NCI-H1694 (cell line): ENCODE measurements at places on chromosomes 5 and 9.

- no peak for DNase-seq
Observed at GRCh38 chr5:102981957-102982635, 137.8 kb downstream of the GIN1 start.

DNA sequence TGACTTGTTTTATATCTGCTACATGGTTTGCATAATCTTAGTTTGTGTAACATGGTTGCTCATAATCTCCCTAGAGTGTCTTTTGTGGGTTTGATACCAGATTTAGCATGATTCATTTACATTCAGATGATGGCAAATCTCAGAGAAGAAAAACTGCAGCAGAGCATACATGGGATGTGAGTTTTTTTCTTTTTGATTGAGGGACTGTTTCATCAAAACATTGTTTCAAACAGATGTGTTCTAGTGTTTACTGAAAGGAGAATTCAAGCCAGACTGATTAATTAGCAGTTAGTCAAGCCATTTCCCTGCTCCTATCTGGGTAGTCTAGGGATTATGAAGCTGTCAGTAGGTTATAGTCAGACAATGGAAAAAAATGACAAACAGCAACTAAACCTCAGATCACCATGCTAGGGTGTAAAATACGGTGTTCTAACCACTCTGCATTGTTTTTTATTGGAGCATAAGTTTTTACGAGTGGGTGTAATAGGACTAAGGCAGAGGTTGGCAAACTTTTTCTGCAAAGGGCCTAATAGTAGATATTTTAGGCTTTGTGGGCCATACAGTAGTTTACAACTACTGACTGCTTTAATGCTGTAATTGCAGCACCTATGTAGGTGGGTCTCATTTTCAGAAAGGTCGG lies 10.5 kb upstream of the GDNF start:
- no peak for DNase-seq

DNA sequence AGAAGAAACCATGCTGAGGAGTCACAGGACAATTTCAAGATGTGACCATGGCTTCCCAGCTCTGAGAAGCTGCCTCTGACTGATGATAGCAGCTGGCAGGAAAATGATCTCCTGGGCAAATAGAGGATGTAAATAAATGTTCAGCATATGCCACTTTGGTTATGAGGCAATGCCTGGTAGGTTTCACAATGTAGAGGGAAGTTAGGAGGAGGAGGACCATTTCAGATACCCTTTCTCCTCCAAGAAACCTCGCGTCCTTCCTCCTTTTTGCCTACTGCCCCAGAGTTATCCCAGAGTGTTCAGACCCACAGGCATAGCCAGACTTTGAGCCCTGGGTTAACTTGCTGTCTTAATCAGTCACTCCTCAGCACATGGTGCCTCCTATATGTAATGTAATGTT lies 541.6 kb upstream of the DAP start:
- no peak for DNase-seq

DNA sequence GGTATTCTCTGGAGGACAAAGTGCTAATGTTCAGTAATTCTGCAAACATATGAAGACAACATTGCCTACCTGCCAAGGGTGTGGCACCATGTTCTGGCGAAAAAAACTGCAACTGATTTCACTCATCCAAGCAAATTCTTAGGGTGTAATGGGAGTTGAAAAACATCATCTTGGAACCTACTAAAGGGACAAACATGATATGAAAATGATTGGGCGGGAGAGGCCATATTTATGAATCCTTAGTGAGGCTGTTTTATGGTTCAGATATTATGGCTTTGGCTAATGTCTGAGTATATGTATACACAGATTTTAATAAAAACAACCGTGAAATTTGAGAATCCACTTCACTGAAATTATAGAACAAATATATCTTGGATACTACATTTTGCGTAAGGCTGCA lies 225.7 kb downstream of the ARL15 start:
- no peak for DNase-seq

- DNase-seq, result no peak
Observed at GRCh38 chr9:93996367-93996766, 41.2 kb upstream of the BARX1 start.

- no peak for DNase-seq
Observed at GRCh38 chr5:32259033-32259432, 53.7 kb downstream of the MTMR12 start.

DNA sequence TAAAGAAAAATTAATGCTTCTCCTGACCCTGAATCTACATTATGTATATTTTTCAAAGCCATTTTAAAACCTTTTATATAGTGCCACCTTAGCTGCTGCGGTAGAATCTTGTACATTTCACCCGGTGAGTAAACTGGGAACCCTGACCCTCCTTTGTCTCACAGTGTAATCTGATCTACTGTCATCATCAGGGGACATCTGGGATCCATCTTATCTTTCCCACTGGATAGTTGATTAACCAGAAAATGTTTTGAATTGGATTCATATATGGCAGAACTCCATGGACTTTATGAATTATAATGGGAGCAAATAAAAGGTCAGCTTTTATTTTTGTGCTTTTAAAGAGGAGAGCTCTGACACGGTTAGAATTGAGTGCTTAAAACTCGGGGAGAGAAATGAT lies 95.0 kb downstream of the ADAMTSL1 start:
- DNase-seq, result no peak

- no peak for DNase-seq
Observed at GRCh38 chr5:149635394-149635793, 54.1 kb downstream of the ARHGEF37 start.

- no peak for DNase-seq
Observed at GRCh38 chr9:114093761-114094505, 5.2 kb downstream of the KIF12 start.

DNA sequence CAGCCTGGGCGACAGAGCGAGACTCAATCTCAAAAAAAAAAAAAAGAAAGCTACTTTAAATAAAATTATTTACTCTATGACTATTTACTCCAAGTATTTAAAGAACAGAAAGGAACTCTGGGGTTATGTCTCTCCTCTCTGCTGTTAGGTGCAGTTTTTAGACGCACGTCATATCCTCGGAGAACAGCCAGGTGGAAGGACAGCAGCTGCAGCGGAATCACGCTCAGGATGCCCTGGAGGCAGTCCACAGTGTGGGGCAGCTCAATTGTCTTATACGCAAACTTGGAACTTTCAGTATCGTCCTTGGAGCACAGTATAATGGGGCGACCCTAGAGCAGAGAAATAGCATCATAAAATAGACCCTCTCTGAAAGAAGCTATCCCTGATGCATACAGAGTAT lies 10.4 kb upstream of the MAPK9 start:
- DNase-seq, result no peak

DNA sequence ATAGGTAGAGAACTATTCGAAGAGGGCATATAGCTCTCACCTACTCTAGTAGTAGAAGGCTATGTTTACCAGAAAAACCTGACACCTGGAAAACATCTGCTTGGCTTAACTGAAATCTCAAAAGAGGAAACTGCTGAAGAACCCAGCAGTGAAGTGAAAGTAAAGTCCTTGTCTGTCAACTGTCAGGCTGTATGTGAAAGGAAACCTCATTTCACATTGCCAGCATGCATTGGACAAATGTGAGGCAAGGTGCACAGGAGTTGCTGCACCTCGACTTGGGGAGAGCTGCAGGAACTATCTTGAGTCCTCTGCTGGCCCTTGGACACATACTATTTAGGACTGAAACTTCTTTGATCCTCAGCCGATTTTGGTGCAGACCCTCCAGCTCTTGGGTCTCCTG lies 53.3 kb downstream of the NREP start:
- no peak for DNase-seq

DNA sequence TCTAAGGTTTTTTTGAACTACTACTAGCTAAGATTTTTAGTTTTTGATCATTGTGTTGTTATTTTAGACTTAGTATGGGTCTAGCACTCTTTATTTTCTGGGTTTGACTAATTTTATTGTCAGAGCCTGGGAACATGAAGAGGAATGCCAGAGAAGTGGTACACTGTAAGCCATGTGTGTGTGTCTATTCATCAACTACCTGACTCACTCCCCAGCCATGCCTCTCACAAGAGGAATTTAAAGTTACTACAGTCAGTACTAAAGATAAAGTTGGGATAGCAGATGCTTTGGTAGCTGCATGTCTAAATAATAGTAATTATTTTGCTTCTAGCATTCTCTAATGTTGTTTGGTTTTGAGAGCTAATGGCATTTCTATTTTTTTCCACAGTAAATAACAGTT lies 264.8 kb downstream of the CSNK1G3 start:
- no peak for DNase-seq

DNA sequence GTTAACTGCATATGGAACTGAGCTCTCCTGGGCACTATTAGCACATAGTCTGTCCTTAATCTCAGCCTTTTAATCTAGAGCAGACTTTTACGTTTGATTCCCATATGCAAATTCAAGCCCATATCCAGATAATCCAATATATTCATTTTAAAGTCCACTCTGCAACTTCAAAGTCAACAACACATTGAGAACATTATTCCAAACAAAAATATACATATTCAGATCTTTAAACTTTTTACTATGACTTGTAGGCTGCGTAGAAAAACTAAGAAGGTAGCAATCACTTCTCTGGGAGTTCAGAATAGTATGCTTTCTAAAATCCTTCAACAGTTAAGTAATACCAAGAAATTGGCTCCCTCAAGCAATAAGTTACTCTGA lies 499.4 kb downstream of the SPATA31D1 start:
- DNase-seq, result no peak

GRCh38 chr5:124986667-124987066 lies 240.2 kb upstream of the ZNF608 start:
- no peak for DNase-seq

- DNase-seq, result no peak
Observed at GRCh38 chr5:55908804-55909203, 57.6 kb downstream of the IL31RA start.

- DNase-seq, result no peak
Observed at GRCh38 chr5:134945041-134945440, 22.7 kb upstream of the CATSPER3 start.

GRCh38 chr5:159182691-159183090 lies 26.7 kb downstream of the RNF145 start:
- DNase-seq, result no peak

GRCh38 chr5:103224118-103224893 lies 34.3 kb upstream of the MACIR start:
- DNase-seq, result peak; percentile 13

DNA sequence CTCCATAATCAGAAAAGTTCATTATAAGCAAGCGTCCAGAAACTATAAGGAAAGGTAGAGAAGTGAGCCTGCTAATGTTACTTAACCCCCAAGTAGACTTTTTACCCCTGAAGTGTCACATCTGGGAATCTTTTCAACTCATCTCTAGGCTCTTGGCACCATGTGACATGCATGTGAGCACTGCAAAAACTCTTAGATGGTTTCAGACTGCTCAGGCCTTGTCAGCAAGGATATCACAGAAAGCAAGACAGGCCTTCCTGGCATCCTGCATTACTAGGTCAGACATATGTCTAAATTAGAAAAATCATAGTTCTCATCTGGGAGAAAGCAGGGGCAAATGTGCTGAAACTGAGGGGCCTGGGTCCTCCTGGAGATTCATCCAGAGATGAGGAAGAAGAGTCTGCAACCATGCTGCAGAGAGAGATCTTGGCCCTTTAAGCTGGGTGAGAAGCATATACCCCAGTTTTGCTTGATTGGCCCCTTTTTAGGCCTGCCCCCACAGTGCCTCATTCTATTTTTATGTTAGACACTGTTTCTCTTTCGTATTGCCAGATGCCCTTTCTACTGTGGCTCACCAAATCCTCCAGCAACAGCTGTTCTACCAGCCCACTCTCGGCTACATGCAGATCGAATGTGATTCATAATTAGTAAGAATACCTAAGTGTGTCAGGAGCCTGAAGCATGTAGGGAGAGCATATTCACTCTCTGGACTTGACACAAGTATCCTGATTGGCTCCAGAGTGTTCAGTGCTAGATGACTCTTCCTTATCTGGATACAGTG lies 19.0 kb downstream of the TMEM8B start:
- DNase-seq, result peak; percentile 88

- DNase-seq, result no peak
Observed at GRCh38 chr5:65142511-65143011, 339.2 kb downstream of the ADAMTS6 start.

DNA sequence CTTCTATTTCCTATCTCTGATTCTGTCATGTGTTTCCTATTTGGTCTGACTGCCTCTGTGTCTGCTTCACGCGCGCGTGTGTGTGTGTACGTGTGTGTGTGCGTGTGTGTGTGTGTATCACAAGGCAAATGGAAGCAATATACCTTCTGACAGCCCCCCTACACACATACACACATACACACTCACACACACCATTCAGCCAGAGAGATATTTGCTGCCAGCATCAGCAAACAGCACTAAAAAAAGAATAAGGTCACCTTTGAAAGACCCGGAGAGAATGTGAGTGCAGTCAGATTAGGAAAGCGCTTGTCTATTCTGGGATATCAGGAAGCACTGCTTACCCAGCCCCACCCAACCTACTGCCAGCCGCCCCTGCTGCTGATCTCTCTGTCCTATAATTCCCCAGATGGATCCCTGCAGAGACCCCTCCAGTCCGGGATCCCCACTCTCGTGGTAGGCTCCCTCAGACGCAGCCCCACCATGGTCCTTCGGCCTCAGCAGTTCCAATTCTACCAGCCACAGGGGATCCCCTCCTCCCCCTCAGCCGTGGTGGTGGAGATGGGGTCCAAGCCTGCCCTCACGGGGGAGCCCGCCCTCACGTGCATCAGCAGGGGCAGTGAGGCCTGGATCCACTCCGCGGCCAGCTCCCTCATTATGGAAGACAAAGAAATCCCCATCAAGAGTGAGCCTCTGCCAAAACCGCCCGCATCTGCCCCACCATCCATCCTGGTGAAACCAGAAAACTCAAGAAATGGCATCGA lies 45.7 kb downstream of the PLAC8L1 start:
- DNase-seq, result no peak

DNA sequence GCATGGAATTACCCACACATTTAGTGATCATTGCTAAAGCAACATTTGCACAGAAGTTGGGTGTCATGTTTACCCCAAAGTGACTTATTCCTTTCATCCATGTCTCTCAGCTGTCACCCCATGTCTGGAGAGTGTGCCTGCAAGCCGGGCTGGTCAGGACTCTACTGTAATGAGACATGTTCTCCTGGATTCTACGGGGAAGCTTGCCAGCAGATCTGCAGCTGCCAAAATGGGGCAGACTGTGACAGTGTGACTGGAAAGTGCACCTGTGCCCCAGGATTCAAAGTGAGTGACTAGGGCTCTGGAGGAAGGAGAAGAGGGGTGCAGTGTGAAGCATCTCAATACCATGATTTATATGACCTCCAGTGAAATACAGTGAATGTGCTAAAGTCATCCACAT lies 99.9 kb upstream of the PRRC1 start:
- DNase-seq, result no peak

GRCh38 chr5:147061431-147061830 lies 173.4 kb upstream of the STK32A start:
- no peak for DNase-seq

DNA sequence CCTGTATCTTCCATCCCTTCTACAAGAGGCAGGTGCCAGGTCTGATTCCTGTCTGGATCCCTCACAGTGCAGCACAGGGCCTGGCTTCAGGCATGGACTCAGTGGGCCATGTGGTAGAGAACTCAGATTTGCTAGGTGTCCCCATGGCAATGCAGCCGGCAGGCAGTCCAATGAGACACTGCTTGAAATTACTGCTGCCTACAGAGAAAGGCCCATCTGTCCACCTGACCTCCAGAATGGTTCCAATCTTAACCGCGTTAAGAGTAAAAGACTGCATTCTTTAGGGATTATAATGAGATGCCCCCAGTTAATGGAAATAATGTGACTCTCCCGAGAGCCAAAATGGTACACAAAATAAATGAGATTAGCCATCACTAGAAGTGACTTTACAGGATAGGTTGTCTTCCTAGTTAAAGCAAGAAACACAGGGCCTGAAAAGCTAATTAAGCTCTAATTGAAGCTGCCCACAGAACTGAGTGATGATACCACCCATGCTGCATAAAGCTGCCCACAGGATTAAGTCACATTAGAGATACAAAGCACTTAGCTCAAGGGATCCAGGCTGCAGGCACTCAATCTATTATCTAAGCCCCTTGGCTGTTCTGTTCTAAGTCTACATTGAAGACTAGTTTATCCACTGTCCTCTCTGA lies 11.4 kb downstream of the FAM193B start:
- DNase-seq, result no peak
